ENCODE measurements at places on chromosomes 7 and 10.

GRCh38 chr7:23607130-23607529, 9.9 kb downstream of the CCDC126 start:
- DNase-seq: no peak

DNA sequence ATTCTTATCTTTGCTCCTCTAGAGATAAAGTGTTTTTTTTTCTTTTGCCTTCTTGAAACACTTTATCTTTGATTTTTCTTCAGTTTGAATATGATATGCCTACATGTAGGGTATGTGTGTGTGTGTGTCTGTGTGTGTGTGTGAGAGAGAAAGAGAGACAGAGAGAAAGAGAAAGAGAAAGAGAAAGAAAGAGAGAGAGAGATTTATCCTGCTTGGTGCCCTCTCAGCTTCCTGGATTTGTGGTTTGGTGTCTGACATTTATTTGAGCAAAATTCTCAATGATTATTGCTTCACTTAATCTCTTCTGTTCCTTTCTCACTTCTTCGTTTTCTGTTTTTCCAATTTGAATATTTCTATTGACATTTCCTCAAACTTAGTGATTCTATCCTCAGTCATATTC, 60.3 kb downstream of the RAB18 start:
- no peak for DNase-seq

DNA sequence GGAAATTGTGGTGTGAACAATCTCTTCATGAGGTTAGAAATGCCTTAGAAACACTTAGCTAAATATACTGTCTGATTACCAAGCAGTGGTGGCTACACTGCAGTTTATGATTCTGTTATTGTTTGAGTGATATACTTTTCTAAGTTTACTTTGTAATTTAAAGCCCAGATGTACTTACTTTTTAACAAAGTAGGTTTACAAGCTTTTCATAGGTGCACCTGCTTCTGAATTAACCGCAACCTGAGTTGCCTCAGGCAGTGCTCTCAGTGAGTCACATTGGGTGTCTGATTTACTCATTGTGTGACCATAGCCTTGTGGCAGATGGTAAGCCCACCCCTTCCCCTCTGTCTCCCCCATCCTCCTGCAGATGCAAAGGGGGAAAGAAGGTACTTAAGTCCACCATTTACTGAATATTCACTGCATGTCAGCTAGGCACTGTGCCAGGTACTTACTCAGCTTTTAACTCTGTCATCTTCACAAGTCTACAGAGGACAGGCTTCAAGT, 9.0 kb downstream of the MTURN start:
- DNase-seq: no peak

DNA sequence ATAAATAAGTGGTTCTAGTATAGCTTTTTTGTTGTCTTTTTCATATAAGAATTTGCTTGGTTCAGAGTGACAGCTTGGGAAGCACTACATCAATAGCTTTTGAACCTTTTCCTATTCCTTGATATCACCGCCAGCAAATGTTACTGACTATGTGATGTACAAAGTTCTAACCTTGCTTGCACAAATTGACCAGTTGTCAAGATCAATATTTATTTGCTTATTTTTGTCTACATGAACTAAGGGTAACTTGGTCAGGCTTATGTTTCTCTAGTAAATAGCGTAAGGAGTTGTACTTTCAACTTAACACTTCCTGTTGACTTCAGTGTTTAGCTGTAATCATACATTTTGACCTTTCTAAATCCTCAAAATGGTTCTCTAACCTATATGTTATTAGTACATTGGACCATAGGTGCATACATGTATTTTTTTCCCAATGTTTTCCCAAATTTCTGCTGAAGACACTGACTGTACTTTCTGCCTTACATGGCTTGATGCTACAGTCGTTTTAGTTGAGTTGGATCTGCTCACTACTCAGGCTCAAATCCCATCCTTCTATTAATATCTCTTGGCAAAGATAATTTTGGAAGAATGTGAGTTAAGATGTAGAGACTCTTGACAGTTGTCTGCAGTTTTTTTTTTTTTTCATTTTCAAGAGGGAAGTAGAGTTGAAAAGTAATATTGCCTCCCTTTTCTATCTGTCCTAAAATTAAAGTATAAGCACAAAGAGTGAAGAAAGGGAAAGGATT, 239.1 kb upstream of the KAT6B start:
- no peak for DNase-seq

DNA sequence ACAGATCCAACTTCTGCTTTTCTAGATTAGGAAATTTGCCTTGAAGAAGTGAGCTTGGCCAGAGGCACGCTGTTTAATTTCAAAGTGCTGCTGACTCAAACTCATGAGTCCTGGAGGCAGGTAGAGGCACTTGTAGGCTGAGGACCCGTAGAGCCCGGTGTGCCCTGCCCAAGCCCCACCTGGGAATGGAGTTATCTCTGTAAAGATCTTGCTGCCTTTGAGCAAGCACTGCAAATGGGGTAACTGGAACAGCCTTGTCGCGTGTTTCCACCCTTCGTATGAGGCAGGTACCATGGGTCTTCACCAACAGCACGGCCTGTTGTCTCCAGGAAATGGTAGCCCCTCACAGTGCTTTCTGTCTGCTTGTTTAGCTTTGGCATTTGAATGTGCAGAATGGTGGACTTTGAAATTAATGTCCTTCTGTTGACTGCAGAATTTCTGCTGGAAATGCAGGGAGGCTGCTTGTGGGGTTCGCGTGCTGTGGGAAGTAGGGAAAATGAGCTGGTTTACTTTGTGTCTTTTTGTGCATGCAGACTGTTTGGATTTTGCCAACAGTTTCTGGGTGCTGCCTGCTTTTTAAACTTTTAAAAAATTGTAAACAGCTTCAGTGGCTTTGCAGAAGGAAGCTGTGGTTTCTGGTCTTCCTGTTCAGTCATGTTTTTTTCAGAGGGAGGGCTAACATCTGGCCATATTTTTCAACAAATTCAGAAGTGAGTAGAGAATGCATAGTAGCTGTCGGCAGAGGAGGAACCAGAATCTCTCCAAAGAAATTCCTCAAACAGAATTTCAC, 27.2 kb downstream of the CCM2 start:
- no peak for DNase-seq

GRCh38 chr7:41328544-41328943, 374.3 kb downstream of the INHBA start:
- DNase-seq: no peak

- DNase-seq: no peak
Measured at GRCh38 chr10:132465193-132465888, 68.3 kb downstream of the PWWP2B start.

DNA sequence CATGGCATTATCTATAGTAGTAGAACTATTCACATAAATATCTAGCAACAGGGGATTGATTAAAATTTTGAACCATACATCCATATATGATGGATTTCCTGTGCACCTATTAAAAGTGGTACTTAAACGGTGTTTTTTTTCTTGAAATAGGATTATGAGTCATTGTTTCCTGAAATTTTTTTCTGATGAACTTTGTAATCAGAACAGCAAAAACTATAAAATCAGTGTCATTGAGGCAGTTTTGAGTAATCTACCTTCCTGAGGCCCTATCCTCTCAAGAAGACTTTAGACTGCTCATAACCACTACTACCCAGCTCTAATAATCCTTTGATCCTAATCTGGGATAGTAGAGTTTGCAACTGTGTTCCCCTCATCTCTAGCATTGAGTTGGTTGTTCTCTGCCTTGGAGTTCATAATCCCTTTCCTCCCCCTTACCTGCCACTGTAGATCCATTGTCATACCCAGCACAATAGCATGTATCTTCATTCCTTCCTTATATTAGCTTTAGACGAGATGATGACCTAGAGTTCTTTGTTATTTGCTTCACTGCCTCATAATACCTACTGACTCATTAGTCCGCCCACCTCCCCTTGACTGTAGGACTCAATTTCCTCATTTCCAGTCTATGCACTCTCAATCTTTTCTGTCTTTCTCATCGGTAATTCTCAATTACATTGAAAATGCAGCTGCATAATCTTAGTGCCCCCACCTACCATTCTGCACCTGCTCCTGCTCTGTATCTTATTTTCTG, 133.4 kb downstream of the LRRC4 start:
- DNase-seq: no peak

- DNase-seq: no peak
Measured at GRCh38 chr7:156014201-156014600, 201.9 kb upstream of the SHH start.

DNA sequence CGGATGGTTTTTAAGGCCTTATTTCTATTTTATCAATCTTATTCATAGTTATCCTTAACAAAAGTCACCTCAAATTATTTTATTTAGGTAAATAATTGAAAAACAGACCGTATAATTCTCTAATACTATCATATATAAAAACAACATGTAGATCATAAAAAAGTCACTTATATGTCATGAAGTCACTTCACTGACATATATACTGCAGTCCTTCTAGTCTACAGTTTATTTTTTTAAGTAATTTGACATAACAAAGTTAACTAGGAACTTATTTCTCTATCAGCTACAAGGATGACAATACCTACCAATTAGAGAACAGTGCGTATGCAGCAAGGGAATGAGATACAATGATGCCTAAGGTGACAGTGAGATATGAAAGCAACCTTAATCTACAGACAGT, 26.2 kb downstream of the JMJD1C start:
- DNase-seq: no peak

DNA sequence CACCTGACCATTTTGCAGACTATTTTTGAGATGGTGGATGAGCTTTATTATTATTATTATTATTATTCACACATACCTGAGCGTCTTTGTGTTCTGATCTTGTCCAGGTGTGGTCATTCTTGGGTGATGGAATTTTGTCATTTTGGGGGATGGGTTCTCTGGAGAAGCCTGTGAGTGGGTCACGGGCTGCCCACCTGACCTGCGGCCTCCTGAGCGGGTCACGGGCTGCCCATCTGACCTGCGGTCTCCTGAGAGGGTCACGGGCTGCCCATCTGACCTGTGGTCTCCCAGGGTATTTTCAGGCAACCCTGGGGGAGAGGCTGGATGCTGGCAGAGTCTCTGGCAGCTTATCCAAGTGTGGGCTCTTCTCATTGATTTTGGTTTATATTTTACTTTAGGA, 7.3 kb downstream of the SCART1 start:
- DNase-seq: no peak

DNA sequence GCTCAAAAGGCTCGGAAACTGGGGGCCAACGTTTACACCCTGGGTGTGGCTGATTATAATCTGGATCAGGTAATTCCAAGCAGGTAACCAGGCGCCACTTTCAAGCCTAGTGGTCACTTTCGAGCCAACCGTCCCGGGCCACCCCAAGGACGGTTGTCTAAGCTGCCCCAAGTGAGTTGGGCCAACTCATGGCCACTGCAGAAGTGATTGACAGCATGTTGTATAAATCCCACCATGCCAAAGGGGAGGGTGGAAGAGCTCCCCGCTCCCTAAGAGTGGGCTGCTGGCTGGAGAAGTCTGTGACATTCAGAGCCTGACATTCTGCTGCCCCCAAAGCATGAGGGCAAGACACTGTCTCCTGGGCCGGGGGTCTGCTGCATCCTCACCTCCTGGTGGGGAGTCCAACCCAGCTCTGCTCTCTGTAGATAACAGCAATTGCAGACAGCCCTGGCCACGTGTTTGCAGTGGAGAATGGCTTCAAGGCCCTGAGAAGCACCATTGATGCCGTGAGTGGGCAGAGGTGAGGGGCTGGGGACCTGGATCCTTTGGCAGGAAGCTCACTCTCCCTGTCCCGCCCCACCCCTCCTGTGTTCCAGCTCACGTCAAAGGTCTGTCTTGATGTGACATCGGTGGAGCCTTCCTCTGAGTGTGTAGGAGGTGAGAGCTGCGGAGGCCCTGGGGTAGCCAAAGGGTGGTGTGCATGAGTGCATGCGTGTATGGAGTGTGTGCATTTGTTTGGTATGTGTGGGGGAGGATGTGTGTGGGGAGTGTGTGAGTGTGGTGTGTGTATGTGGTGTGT, 10.8 kb downstream of the ANTXRL start:
- no peak for DNase-seq

- no peak for DNase-seq
Measured at GRCh38 chr10:66811211-66811610, 114.6 kb upstream of the LRRTM3 start.

- DNase-seq: no peak
Measured at GRCh38 chr10:127755753-127756152, 18.8 kb downstream of the FOXI2 start.

- no peak for DNase-seq
Measured at GRCh38 chr10:129793479-129793878, 170.6 kb downstream of the EBF3 start.

DNA sequence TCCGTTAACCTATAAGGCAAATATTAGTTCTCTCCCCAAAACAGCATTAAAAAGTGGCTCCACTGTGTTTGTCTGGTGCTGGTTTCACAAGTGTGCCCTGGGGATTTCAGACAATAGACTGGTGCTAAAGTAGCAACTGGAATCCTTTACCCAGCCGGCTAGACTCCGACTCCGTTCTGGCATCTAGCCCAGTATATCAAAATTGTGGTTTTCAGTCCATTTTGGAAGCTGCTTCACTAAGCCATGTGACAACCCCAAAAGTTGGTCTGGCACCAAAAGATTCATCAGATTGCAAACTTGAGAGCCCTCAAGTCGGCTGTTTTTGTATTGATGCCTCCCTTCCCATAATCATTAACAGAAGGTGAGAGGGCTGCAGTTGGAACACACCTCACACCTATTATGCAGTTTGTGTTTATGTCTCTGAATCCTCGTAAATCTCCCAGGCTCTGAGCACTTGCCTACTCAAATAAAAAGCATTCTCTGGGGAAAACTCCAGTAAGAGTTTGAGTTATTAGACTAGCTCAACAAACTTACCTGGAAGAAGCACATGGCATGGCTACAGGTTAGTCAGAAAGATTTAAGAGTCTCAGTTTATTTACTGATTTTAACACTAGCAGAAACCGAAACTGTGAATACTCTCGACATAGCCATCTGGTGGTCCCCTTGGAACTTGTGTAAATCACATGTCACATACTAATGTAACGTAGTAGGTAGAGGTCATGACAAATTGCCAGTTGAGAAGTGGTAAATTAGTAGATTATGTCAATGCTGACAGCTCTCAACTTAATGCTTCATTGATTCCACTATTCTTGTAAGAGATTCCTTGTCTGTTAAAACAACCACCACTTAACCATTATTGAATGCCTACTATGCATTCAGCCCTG, 14.8 kb upstream of the WNT16 start:
- DNase-seq: no peak

DNA sequence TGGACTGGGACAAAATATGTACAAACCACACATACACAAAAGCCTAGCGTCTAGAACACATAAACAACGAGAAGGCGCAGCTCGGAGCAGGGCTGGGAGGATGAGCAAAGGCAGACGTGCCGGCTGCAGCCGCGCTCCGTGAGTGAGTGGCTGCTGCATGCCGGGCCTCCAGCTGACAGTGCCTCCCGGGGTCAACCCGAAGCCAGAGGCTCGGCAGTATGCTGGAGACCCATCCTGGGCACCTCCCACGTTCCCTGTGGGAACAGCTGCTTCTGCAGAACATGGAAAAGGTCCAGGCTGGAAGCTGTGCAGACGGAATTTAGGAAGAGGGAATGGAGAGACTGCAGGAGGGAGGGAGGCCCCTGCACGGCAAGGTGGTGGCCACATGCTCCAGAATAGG, 3.6 kb upstream of the GPR146 start:
- no peak for DNase-seq

- no peak for DNase-seq
Measured at GRCh38 chr7:81692146-81692905, 77.5 kb downstream of the HGF start.

Measured in left ventricle myocardium inferior (tissue), 1 donor.